ENCODE measurements at places on chromosomes 3 and 15.

DNA sequence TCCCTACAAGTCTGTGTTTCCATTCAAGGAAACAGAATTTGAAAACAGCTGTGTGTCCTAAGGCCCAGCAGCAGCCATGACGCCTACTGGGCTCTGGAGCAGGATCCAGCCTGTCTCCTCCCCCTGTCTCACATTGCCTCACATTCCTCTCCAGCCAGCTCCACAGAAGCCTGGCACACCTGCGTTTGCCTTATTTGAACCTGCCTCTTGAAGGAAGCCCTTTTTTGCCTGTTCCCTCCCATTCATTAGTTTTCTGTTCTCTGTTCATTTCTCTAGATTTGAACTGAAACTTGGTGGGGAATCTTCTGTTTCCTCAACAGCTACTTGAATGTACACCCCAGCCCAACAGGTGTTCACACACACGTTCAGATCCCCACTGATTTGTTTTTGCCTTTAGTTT lies 890.5 kb downstream of the TUSC7 start:
- DNase-seq, result no peak

GRCh38 chr3:17810759-17811158 lies 68.3 kb upstream of the TBC1D5 start:
- DNase-seq, result no peak

DNA sequence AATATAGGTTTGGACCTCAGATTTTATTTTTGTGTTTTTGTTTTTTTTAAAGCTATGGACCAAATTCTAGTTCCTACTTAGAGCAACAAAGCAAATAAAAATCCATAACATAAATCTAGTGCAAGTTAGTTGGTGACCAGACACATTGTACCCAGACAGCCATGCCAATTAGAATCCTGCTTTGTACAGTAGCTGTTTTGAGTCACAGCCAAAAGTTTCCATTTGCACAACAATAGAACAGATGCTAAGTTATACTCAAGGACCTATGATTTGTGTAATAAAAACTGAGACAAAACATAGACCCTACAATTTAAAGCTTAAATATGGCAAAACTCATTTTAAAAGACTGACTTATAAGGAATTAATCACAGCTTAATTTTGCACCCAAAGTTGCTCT lies 513.1 kb upstream of the CBLB start:
- no peak for DNase-seq

DNA sequence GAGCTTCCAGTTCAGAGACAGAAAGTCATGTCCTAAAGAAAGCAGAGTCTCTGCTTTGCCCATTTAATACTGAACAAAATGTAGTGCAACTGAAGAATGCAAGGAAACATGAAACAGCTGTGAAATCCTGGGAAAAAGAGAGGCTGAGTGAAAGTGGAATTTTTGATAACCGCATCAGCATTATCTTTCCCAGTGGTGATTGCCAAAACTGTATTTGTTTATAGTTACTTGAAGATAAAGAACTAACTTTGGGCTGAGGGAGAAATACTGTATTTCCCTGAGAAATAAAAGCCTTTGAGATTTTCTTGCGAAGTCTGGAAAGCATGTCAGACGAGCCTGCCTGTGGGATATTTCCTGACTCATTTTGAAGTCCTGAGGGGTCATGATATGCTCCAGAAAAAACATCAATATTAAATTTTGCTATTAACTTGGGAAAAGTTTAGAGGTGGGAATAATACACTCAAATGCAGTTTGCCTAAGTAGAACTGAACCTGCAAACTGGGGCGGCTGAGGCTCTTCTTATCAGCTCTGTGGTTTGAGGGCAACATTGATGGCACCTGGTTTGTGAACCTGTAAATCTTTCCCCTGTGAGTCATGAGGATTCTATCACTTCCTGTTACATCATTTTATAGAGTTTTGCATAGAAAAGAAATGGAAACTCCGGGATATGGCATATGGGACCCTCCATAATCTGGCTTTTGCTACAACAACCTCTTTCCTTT lies 855.3 kb downstream of the MCTP2 start:
- DNase-seq, result no peak

DNA sequence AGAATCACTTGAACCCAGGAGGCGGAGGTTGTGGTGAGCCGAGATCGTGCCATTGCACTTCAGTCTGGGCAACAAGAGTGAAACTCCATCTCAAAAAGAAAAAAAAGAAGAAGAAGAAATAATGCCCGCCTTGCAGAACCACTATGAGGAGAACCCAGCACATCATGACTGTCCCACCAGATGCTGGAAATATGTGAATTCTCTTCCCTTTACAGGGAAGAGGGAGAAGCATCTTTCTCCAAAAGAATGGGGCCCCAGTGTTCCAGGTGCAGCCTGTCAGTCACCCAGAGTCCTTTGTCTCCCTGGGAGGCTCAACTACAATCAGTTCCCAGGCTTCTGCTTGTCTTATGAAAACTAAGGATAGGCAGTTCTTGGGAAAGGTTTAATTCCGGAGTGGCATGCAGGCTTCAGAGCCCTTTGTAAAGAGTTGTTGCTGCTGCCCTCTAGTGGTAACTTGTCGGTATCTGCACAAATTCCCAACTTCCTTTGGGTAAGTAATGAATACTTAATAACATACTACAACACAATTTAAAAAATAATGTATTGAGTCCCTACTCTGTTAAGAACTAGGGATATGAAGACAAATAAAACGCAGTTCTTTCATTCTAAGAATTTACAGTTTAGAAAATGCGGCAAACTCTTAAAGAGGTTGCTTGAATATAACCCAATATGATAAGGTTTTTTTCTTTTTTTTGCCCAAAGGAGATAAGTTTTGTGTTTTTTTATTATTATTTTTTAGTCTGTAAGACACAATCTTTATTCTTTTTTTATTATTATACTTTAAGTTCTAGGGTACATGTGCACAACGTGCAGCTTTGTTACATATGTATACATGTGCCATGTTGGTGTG lies 18.6 kb upstream of the TICRR start:
- DNase-seq, result peak; percentile 8

GRCh38 chr3:45079715-45080114 lies 53.6 kb downstream of the CLEC3B start:
- DNase-seq, result no peak

DNA sequence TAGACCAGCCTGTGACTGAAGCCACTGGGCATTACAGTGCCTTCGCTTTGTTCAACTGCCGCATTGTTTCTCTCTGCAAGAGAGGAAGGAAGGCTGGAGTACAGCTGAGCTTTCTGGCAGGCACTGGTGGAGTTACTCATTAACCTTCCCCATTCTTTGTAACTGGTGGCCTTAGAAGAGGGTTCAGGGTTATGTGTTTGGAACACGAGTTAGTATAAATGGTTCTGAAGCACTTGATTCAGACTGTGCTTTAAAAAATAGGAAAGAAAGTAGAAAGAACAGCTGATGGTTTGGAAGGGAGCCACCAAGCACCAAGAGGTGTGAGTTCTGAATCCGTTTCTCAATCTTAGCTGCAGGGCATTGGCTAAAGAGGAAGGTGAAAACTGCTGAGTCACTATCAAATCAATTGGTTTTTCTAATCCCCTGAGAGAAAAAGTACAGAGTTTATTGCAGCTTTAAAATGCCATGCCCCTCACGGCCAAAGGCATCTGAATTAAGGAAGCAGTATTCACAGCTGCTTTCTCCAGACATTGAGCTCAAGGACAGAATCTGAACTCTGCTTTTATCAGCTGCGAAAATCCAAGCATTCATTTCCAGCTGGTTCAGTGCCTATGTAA lies 3.6 kb downstream of the HGD start:
- no peak for DNase-seq

GRCh38 chr3:133574260-133574881 lies 885 bp downstream of the CDV3 start:
- DNase-seq, result peak; percentile 45

DNA sequence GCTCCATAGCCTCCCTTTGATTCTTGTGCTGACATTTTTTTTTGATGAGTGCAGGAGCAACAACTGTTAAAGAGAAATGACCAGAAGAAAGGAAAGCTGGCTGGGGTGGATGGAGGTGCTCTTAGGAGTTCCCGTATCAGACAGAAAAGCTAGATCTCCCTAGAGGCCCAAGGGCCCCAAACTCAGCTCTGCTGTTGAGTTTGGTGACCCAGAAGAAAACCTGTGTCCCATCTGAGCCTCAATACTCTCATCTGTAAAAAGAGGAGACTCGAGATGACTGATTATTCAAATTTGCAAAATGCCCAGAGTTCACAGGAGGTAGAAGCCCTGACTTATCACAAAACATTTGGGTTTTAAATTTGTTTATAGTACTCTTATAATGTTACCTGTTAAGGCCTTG lies 142.4 kb downstream of the TIGIT start:
- no peak for DNase-seq

- no peak for DNase-seq
Measured at GRCh38 chr15:88337993-88338392, 81.5 kb upstream of the NTRK3 start.

- DNase-seq, result no peak
Measured at GRCh38 chr3:27888562-27888961, 166.4 kb upstream of the EOMES start.

GRCh38 chr3:57007521-57008460 lies 52.7 kb upstream of the SPATA12 start:
- no peak for DNase-seq

DNA sequence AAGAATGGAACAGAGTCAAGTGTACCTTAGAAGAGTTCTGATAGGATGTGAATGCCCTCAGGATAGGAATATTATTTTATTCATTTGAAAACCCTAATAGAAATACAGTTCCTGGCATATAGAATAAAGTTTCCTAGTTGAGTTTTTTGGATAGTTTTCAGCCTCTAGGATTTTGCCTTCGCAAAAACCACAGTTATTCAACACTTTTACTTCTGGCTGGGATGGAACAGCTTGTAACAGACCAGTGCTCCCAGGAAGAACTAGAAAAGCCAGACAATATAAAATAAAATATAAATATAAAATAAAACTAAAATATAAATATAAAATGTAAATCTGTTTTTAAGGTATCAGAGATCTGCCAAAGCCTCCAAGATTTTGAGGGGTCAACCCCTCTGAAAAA lies 27.5 kb upstream of the RARB start:
- no peak for DNase-seq

DNA sequence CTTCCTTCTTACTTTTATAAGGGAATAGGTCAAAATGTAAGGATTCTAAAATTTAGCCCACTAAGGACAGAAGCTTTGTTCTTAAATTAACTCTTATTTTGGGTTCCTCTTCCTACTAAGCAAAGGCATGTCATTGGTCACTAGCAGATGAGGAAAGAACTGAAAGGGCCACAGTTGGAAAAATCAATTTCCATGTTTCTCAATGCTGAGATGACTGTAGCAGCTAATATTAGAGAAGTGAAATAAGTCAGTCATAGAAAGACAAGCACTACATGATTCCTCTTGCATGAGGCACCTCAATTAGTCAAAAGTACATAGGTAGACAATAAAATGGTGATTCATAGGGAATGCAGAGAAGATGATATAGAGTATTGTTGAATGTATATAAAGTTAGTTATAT lies 353.7 kb downstream of the RSL24D1 start:
- no peak for DNase-seq
